ENCODE measurements at places on chromosomes 7 and 10.

DNA sequence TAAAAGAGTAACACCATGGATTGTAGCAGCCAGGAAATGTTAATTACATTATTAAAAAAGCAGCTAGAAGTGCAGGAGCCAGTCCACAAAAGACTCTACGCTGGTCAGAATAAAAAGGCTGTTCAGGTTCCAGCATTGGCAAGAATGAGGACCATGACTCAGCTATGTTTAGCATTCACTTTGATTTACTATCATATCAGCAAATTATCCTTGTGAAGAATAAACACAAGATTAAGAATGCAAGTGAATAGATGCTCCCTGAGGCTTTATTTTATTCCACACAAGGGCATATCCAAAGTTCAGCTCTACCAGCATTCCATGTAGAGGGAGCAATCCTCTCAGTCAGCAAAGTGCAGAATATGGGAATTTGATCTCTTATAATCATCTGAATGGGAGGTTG lies 13.6 kb downstream of the DGKB start:
- DNase-seq, result no peak

DNA sequence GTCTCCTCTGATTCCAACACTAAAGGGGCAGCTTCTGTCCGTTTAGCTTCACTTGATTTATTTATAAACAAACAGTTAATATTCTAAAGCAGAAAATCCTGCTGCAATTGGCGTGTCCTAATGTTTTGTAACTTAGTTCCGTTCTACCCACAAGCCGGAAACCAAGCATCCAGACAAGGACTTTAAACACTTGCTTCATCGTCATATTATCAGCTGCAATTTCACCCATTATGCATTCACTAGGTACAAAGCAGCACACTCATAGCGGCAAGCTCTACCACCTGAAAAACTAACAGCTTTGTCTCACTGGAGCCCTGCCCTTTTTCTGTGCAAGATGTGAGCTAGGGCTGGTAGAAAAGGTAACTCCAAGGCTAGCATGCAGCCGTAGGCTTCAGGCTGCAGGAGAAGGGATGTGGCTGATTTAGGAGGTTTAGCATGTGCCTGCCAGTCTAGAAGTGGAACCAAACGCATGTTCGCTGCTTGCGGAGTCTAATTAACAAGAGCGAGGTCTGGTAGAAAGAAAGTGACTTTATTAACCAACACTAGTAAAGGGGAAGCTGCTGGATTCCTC lies 43.7 kb upstream of the BPGM start:
- no peak for DNase-seq

DNA sequence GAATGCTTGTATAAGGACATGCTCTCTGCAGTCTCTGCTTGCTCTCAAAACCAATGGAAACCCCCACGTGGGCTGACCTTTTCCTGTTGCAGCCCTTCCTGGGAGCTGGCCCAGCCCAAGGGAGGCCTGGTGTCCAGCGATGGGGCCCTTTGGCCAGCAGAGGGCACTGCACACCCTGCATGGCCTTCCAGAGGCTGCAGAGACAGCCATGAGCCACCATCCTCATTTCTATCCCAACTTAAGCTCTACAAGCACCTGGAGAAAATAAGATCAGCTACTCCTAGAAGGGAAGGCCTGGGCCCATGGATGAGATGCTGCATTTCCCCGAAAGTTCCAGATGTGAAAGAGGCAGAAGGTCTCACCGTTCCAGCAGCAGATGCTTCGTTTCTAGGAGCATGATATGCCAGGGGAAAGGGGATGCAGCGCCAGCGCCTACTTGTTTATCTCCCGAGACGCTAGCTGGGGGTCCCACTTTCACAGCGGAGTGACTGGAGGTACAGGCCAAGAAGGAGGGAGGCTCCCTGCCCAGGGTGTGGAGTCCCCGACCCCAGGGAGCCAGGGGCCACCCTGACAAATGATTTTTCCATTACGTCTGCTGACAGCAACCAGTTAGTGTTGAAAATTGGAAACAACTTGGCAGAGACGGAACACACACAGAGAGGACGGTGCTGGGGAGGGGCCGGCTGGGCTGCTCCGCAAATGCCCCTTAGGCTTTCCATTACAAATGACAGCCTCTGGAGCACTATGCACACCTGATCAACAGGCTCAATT lies 106.4 kb downstream of the ZRANB1 start:
- peak; percentile 76 for DNase-seq

- no peak for DNase-seq
Observed at GRCh38 chr7:18866359-18867036, 250.9 kb downstream of the TWIST1 start.

DNA sequence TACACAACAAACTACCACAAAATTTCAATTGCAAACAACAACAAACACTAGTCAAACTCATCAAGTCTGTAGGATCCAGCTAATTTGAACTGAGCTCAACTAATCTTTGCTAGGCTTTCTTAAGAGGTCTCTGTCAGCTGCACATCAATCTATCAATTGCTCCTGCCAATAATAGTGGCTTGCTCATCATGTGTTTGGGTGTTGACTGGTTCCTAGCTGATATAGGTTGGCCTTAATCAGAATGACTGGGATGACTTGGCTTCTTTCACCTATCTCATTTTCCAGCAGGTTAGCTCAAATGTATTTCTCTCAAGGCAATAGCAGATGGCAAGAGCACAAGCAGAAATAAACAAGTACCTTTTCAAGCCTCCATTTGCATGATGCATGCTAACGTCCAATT lies 370.3 kb upstream of the NFE2L3 start:
- DNase-seq, result no peak

- DNase-seq, result peak; percentile 14
Observed at GRCh38 chr7:12770227-12770975, 83.0 kb downstream of the ARL4A start.

- DNase-seq, result peak; percentile 59
Observed at GRCh38 chr10:69333205-69333604, 54.9 kb downstream of the HK1 start.

- no peak for DNase-seq
Observed at GRCh38 chr7:102320601-102321350, 34.1 kb downstream of the SH2B2 start.

GRCh38 chr7:30969604-30969970 lies 5.8 kb downstream of the GHRHR start:
- no peak for DNase-seq

DNA sequence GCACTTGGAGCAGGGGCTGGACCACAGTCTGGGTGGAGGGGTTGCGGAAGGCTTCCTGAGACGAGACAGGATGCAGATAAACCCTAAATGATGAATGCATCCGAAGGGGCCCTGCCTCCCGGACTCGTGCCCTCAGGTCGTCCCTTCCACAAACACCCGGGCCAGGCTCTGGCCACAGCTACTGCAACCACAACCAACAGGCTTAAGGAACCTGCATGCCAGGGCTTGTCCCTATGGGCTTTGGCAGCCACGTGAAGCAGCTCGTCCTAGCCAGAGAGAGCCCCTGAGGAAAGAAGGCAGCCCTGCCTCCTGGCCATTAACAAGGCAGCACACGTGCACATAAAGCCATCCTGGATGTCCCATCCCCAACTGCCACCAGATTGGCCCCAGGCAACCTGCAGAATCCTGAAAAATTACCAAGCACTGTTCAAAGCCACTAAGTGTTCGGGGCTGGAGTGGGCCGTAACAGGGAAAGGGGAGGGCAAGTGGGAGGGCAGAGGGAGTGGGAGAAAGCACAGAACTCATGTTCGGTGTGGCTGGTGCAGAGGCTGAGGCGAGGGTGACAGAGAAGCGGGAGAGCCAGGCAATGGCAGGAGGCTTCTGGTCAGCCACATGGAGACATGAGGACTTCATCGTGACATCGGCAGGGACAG lies 62.7 kb downstream of the MAD1L1 start:
- DNase-seq, result peak; percentile 49

GRCh38 chr10:112124866-112125265 lies 58.7 kb downstream of the GPAM start:
- no peak for DNase-seq

- DNase-seq, result no peak
Observed at GRCh38 chr10:45581582-45582385, 90.8 kb downstream of the ZFAND4 start.

DNA sequence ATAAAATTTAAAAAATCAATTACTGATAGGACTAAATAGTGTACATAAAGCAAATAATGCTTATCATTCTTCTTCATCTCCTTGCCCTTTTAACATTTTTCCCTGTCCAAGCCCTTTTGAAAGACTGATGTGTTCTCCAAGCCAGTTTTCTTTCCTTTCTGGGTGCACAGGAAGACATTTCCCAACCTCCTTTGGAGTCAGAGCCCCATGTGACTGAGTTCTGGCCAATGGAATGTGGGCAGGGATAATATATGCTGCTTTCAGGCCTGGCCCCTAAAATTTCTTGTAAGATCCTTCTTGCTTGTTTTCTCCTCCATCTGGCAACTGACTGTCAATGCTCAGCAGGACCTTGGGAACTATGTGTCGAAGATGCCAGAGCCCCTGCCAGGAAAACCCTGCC lies 197.5 kb downstream of the EMX2 start:
- DNase-seq, result no peak

DNA sequence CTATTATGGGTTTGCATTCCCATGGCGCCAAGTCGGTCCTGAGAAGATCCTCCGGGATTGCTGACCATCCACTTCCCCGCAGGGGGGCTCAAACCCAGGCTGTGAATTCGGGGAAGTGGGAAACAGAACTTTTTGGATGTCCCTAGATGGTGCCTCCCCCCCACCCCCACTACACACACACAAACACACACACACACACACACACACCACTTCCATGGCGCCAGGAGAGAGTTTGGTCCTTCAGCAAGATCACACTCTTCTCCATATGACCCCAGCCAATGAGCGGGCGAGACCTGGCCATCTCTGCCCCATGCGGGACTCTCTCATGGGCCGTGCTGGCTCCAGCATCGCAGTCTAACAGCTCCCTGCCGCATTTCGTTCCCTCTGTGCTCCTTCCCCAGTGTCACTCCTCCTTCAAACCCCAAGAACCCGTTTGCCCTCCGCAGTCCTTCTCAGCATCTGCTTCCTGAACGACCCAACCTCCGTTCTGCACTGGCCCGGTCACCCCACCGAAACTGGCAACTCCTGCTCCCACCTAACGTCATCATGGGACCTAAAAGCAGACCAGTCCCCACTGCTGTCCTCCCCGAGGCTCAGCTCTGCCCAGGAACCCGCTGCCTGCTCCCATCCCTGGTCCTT lies 32.1 kb upstream of the TNRC18 start:
- no peak for DNase-seq

DNA sequence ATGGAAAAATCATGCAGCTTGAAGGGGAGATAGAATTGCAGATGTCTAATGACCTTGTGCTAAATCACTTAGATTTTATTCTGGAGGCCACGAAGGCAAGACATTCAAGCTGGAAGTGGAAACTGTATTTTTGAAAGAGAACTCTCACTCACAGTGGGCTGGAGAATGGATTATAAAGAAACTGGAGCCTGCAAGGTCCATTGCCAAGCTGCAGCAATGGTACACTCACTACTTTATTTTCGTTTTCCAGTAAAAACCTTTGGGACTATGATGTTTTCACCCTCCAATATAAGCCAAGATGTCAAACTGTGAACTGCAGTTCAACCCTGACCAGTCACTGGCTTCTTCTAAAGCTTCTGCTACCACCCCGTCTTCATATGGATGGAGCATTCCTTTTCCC lies 62.0 kb downstream of the SKIDA1 start:
- DNase-seq, result no peak

- DNase-seq, result peak; percentile 97
Observed at GRCh38 chr10:103458720-103459119, at the start of gene CALHM1. TSS of gene CALHM1 (minus strand) at chr10:103458900. CDS start at chr10:103458751, 149 bp downstream.

DNA sequence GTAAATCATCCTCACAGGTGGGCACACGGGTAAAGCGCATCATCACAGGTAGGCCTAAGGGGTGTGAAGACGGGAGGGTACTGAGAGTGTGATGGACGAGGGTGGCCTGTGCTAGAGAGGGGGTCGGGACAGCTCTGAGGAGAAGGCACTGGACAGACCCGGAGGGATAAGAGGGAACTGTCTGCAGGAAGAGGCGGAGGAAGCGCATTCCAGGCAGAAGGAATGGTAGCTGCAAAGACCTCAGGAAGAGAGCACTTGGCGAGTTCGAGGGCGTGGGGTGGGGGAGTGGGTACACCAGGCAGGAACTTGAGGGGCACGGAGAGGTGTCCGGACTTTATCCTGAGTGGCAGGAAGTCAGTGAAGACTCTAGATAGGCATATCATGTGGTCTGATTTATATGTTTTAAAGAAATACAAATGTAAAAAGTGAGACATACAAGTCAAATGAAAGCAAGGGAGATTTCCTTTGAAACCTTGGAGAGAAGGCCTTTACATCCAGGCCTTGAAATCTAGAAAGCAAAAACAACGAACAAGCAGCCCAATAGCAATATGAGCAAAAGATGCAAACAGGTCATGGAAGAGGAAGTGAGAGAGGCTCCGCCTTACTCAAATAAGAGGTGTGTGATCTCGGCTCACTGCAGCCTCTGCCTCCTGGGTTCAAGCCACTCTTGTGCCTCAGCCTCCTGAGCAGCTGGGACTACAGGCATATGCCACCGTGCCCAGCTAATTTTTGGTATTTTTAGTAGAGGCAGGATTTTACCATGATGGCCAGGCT lies 3.6 kb downstream of the LHPP start:
- peak; percentile 15 for DNase-seq

DNA sequence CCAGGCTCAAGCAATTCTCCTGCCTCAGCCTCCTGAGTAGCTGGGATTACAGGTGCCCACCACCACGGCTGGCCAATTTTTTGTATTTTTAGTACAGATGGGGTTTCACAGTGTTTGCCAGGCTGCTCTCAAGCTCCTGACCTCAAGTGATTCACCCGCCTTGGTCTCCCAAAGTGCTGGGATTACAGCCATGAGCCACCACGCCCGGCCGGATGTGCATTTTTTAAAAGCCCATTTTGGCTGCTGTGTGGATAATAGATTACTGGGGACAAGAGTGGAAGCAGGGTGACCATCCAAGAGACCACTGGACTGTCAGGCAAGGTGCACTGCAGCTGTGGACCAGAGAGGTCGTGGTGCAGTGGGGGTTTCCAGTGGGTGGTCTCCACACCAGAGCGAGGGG lies 21.4 kb downstream of the HKDC1 start:
- DNase-seq, result no peak

DNA sequence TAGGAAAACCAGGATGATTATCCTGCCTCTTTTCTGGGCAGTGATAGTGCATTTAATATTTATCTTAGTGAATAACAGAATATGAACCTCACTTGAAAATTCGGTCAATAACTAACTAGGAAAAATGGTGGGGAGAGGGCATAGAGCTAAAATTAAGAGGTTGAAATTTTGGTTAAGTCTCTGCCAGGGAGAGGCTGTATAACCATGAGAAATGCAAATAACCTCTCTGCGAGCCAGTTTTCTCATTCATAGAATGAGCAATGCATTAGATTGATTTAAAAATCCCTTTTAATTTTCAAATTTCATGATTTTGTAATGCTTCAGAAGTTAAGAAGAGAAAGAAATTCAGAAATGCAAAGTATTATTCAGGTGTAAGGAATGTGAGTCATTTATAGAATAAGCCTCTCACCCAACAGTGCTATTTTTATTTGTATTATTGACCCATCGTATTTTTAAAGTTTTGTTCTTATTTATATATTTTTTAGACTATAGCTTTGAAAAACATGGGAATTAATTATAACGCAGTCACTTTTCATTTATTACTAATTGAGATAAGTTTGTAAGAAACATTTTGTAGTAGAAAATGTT lies 104.7 kb downstream of the PHF14 start:
- no peak for DNase-seq

GRCh38 chr10:70147259-70147625 lies 742 bp upstream of the TYSND1 start:
- DNase-seq, result no peak

- no peak for DNase-seq
Observed at GRCh38 chr7:25215694-25216335, 12.5 kb downstream of the NPVF start.
